Osteocyte (in vitro differentiated cells): ENCODE measurements at places on chromosomes 1 and 21. TPM values are rescaled to one million over a fixed set of nuclear protein-coding genes. Genes with fewer than 3 reads are reported as not detected.
A peak's percentile ranks its signal among the peaks of the same experiment; 100 is the strongest.

GRCh38 chr1:93692983-93693591 lies 11.4 kb upstream of the BCAR3 start:
- no peak for DNase-seq

- DNase-seq, result peak; percentile 51
Observed at GRCh38 chr1:178494569-178494971, 2.2 kb downstream of the CLEC20A start.

- no peak for DNase-seq
Observed at GRCh38 chr1:101194746-101195145, 42.1 kb upstream of the S1PR1 start.

Gene FOXD3
- not detected in 2 replicates for total RNA-seq

GRCh38 chr21:45638707-45639106 lies 4.8 kb upstream of the PCBP3 start:
- peak; percentile 54 for DNase-seq

Gene HTR1D
- 1.2 and 1.6 TPM in 2 replicates for total RNA-seq

DNA sequence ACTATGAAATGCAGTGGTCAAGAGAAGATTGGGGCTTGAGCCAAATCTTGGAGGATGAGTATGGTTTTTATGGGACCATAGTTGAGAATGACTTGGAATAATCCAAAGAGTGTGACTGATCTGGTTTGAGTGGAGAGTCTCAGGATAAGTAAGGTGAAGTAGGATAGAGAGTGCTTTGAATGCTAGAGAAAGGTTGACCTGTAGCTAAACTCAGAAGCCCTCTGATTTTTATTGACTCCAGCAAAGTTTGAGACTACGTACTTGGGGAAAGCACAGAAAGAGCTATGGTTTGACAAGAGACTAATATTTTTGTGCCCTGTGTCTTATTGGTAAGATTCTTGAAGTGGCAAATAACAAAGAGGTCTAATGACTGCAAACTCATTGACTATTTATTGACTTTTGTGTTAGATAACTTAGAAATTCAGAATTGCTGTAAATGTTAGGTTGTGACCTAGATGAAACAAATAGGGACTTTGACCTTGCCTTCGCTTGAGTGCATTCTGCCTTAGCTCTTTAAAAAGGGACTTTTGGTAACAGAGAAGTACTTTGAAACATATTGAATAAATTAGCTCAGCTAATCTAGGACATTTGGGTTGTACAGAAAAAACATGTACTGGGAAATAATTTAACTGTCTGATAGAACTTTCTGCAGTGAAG lies 35.1 kb downstream of the UAP1 start:
- no peak for DNase-seq

- no peak for DNase-seq
Observed at GRCh38 chr1:165666152-165666825, 32.1 kb downstream of the ALDH9A1 start.

DNA sequence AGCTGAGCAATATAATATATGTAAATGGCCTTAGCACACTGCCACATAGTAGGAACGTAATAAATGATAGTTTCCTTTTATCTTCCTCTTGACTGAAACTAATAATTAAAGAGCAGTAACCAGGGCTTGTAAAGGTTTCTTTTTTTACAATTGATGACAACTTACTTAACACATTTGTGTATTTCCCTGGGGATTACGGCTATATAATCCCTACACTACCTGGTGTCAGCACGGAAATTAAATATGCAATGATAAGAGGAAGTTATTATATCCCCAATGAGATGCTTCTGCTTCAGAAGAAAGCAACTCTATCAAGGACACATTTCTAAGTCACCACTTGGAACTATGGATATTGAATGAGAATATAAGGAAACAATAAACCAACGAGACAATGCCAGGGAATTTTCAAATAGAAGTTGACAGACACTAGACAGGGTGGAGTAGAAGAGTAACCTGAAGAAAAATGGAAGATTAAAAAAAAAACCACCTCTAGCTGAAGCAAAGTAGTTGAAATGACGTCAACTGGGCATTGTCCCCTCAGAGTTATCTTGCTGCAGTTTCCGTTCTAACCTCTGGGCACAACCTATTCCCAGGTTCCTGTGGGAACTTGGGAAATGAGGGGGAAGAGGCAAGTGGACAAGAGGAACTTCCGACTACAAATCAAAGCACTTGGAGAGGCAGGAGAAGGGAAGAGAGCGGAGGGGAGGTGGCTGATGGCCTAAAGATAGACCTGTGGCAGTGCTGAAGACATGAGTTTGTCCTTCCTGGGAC lies 66.5 kb downstream of the PLPP3 start:
- no peak for DNase-seq

Gene KCNJ9
- total RNA-seq, result not detected in 2 replicates

DNA sequence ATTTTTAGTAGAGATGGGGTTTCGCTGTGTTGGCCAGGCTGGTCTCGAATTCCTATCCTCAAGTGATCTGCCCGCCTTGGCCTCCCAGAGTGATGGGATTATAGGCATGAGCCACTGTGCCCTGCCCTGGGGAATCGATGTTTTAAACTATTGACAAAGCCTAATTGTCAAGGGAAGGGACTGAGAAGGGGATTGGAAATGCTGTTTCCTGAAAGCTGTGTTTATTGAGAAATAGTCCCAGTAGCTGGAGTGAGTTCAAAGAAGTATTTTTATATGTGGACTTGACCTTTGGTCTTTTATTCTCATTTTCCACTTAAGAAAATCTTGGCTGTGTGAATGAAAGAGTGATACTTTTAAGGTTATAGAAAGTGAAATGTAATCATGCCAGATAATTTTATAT lies 47.5 kb downstream of the KIF1B start:
- DNase-seq, result no peak

- no peak for DNase-seq
Observed at GRCh38 chr1:215911406-215911968, 344.4 kb downstream of the KCTD3 start.

Gene SPRR5
- not detected in 2 replicates for total RNA-seq
